GM19239 (cell line): ENCODE measurements at places on chromosomes 5 and 9.

- no peak for DNase-seq
These were observed 74.0 kb upstream of the NEK6 start for GRCh38 chr9:124183772-124184171.

DNA sequence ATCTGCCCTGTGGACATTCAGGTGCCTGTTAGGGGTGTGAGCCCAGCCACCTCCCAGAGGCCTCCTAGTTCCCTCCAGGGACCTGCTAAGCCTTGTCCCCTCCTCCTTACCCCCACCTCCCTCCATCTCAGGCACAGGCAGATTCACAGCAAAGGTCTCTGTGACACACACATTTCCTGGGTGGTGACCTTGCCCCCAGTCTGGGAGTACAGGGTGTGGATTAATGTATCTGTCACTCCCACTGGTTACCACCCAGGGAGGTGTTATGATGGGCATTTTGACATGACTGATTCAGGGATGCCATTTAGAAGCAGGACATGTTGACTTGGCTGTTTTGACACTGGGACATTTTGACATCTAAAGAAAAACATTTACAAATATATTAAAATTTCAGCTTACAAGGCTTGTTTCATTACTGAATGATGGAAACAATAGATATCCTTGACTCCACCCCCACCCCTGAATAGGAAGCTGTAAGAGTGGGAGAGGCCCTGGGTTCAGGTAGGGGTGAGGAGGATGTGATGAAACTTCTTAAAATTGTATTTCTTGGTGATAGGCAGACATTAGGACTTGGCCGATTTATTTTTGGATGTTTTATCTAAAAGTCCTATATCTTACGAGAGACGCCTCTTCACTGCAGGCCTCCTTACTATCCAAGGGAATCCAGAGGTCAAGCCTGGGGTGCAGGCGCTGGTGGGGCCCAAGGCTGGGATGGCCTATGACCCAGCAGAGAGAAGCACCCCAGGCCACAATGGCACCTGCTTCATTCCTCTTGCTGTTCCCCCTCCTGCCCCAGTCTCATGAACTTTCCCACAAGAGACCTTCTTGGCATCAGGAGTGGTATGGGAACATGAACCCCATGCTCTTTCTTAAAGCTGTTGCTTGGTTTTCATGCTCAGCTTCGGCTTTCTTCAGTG, 101.9 kb downstream of the MACROH2A1 start:
- no peak for DNase-seq

GRCh38 chr9:110148384-110148783, 59.6 kb downstream of the C9orf152 start:
- DNase-seq, result peak; percentile 40

DNA sequence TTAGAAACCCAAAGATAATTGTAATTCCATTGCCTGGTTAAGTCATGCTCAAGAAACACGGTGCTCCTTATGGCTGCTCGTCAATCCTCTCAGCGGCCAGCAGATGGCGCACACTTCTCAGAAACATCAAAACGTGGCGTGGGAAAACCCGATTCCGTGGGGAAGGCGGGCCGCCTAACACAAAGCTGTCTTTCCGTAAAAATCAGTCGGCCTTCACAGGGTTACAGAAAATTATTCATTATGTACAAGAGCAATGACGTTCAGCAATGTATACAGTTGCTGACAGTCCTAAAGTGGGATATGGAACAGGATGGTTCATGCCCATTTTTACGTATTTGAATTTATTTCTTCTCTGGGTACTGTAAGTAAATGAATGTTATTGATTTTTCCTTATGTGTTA, 83.5 kb downstream of the PDE4D start:
- DNase-seq, result peak; percentile 17

GRCh38 chr9:70421272-70422180, 7.1 kb upstream of the KLF9 start:
- DNase-seq, result no peak

DNA sequence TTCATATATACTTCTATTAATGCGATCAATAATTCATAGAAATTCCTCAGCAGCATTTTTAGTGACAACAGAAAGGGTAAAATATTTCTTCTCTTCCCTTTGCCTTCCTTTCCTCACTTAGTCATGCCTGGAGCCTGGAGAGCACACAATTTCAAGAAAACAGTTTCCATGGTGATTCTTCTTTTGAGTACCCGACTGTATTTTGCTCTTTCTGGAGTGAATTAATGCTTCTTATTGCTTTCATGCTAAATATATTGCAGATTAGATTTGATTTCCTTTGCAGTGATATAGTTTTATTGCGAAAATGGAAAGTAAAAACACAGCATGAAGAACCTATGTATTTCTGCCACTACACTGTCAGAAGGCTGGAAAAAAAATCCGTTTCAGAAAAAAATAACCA, 153.5 kb downstream of the PPP2R2B start:
- DNase-seq, result no peak

GRCh38 chr5:126961702-126962101, 68.7 kb downstream of the MARCHF3 start:
- DNase-seq, result no peak

- no peak for DNase-seq
These were observed 48.8 kb downstream of the MVB12B start for GRCh38 chr9:126375386-126375785.

GRCh38 chr5:52727576-52727975, 60.1 kb upstream of the ITGA1 start:
- DNase-seq, result no peak

DNA sequence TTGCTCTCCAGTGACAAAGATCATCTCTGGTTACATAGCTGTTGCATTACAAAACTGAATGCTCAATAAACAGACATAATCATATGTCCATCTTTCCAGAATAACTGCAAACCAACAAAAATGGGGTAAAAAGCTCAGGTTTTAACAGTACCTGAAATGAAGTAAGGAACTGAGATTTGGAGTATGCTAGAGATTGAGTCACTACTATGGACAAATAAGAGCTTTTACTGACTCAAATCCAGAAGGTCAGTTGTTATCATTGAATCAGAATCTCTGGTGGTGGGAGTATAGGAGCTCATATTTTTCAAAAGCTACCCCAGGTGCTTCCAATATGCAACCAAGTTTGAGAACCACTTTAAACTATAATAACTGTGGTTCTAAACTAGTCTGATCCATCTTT, 4.1 kb upstream of the RAPGEF6 start:
- DNase-seq, result no peak

GRCh38 chr5:23072179-23072578, 219.0 kb upstream of the CDH12 start:
- no peak for DNase-seq

- DNase-seq, result no peak
These were observed 8.2 kb upstream of the TNFAIP8 start for GRCh38 chr5:119347574-119347973.

DNA sequence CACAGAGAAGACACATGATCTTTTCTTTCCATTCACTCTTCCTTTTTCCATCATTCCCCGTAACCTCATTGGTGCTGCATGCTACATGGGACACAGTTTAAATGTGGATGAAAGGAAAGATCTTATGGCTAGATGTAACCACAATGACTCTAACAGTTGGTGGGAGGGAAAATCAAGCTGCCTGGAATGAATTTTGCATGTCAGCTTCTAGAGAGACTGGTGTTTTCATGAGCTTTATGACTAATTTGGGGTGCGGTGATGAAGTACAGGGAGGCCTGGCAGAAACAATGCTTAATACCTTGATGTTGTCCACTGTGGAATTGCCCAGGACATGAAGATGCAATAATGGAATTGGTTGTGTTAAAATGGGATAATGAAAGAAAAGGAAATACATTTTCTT, 55.9 kb upstream of the MYO10 start:
- no peak for DNase-seq

DNA sequence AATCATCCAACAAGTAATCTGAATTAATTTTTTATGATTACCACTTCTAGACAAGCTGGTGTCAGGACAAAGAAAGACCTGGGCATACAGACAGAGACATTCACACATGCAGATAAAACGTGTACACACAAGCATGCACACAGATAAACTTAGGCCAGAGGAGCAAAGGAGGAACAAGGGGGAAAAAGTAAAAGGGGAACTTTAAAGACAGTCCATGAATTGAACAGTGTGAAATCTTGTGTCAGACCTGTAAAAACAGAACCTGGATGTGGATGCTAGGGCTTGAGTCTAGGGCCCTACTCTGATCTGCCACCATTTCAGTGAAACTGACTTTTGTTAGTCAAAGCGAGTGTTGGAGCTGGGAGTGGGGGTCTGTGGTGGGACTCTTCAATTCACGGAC, 11.2 kb upstream of the ZSWIM6 start:
- DNase-seq, result no peak

DNA sequence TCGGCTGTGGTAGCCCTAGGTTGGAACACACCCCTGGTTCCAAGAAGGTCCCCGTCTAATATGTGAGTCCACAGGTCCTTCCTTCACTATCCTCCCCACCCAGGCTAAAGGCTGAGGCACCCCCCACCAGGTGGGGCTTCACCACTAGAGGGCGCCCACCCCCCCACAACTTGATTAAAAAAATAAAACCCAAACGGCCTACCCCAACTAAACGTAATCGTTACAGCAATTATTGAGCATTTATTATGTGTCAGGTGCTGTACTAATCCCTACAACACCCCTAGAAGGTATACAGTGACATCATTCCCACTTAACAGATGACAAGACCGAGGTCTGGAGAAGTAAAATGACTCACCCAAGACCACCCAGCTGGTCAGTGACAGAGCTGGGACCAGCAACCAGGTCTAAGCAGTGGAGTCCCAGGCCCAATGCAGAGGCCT, 65.0 kb downstream of the FGF18 start:
- peak; percentile 58 for DNase-seq

DNA sequence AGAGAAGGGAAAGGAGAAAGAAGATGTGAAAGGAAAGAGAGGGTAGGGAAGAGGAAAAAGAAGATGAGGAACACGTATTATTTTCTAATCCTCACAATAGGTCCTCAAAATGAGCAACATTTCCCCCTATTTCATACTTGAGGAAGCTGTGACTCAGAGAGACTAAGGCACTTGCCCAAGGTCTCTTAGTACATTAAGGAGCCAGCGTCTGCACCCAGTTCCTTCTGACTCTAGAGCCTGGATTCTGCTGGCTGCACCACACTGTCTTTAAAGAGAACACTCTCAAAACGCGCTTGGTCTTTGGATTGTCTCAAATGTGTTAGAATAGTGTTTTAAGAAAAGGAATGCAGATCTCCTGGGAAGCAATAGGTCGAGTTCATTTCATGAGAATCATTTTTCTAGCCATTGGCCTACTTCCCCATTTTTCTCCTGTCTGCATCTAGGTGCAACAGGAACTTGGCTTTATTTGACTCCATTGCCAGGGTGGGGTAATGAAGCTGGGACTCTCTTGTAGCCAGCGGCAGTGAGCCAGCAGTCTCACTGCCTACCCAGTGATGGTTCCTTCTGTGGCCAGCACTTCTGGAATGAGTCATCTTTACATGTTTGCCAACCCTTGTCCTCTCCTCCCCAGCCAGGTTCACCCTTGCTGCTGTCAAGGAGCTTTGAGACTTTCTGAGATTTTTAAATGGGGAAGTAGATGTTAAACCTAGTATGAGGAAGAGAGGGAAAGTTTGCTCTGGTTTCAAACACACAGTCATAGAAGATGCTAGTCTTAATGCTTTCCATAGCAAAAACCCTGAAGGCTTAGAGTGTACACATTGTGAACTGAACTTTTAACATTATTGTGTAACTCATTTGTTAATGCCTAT, 82.7 kb downstream of the DOCK8 start:
- DNase-seq, result peak; percentile 17

GRCh38 chr9:127578627-127578951, 33.5 kb upstream of the STXBP1 start:
- no peak for DNase-seq

DNA sequence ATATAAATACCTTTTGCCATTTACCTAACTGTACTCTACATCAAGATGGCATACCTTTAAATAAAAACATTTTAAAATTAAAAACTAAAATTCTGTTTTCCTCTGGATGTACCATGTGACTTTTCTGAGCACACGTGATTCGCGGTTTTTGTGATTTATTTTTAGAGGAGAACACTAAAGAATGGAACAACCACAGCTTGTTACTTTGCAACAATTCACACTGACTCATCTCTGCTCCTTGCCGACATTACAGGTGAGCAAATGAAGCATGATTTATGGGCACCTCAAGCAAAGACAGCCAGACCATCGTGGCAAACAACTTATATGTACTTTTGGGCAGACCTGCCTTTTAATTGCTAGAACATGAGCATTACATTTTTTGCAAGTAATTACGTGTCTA, 61.3 kb downstream of the GDA start:
- no peak for DNase-seq
